CD4-positive, alpha-beta T cell treated with Interleukin-1 beta for 1 hour (primary cell): ENCODE measurements at places on chromosomes 6 and 20.

DNA sequence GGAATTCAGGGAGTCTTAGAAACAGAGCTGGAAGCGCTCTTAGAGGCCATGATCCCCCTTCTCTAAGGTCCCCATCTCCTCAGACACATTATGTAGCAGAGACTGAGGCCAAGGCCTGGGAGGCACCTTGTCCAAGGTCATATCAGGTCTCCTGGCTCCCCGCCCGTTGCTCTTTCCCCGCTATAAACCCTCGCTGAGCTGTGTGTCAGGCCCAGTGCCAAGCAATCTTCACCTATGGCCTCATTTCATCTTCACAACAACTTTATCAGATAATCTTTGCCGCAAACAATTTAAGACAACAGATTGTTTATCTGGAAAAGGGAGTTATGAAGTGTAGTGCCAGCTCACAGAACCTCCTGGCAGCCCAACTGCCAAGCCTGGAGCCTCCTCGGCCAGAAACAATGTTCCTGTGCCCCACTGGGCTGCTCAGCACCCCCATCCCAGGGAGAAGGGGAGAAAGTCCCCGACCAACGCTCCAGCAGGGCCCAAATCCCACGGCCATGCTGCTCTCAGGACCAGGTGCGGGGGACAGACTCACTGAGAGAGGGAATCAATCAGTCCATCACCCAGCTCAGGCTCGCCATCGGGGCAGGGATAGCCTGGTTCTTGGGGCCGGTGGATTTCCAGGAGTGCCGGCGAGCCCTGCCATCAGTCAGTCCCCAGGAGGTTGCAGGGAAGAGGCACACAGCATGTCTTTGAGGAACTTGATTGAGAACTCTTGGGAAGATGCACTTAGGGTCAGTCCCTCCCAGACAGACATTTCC is 16.9 kb upstream of the FANCE start:
- DNase-seq = no peak

DNA sequence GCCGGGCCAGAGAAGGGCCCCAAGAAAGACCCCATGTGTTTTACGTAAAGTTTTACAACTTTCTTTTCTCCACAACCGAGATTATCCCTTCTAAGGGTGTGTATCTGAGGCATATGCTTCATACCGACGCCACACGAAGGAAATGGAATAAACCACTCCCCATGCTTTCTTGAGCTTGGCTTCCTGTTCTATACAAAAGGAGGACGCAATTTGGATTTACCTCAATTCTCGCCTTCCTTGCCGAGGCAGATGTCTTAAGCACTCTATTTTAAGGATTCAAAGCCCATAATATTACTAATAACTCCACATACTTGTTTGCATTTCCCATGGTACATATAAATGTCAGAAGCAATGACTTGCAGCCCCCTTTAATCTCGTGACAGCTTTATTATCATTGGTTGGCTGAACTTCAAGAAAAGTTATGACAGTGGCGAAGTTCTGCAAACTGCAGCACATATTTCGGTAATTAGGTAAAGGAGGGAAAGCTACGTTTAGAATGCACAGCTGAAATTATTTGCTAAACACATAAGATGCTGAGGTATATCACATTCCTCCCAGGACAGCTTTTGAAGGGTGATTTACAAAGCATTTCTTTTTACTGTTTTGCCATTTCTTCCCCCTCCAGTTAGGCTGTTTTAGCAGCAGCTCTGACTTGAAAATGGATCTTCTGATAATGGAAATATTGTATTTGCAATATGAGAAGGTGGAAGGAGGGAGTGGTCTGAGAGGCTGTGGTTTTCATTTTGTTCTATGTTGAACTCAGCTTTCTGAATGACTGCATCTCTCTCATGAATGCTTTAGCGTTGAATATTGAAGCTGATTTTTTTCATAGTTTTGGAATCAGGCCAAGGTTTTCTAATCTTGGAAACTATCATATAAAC is 330.5 kb downstream of the EPHA7 start:
- no peak for DNase-seq

DNA sequence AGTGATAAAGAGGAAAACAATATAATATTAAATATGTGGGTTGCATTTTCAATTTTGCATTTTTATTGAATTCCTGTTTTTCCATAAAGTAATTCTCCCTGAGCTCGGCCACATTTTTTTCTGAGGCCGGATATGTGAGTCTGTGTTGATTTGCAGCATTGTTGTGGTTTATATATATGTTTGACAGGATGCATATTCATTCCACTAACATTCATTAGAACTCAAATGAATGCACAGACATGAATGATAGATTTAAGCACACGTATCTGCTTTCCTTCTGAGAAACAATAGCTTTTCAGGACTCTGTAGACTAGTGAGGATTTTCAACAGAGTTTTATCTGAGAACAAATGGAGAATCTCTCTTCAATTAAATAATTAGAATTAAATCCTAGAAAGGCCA is 10.6 kb upstream of the EXOC2 start:
- no peak for DNase-seq

GRCh38 chr20:24808616-24809015 is 140.5 kb upstream of the CST7 start:
- DNase-seq = no peak

DNA sequence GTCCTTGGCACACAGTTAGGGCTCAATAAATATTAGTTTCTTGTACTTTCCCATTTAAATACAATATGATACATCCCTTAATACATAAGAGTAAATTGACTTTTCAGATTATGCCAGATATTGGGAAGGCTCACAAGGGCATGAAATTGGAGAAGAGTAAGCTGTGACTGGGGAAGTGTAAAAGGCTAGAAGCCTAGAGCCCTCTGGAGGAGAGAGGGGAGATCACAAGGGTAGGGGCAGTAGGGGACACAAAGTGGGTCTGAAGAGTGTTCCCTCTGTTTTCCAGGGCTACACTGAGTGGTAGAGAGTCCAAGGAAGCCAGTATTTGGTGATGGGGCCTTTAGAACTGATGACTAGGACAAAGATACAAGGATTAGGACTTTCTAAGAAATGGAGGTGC is 562.9 kb upstream of the CHD6 start:
- no peak for DNase-seq

DNA sequence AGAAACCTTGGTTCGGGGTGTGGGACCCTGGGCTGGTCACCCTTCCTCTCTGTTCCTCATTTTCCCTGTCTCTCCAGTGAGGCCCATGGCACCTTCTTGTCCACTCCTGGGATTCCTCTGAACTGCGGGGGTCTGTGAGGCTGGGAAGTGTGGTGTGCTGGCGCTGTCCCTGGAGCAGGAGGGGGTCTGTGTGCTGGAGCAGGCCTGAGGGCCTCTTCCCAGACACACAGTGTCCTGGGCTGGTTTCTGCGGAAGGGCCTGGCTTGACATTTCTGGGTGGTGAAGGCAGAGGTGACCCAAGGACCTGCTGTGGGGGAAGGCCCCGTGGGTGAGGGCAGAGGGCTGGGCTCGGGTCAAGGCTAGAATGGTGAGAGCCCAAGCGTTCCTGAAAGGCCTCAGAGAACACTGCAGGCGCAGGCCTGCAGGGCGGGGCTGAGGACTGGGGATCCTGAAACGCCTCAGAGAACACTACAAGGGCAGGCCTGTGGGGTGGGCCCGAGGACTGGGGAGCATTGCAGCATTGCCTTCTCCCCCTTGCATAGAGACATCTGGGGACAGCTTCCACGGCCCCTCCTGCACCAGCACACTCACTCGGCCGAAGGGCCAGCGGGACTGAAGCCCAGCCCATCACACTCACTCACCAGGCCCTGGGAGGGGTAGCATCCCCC is 10.6 kb upstream of the BAK1 start:
- DNase-seq = no peak

- no peak for DNase-seq
These were observed 97.2 kb downstream of the SYNDIG1 start for GRCh38 chr20:24566656-24567055.

DNA sequence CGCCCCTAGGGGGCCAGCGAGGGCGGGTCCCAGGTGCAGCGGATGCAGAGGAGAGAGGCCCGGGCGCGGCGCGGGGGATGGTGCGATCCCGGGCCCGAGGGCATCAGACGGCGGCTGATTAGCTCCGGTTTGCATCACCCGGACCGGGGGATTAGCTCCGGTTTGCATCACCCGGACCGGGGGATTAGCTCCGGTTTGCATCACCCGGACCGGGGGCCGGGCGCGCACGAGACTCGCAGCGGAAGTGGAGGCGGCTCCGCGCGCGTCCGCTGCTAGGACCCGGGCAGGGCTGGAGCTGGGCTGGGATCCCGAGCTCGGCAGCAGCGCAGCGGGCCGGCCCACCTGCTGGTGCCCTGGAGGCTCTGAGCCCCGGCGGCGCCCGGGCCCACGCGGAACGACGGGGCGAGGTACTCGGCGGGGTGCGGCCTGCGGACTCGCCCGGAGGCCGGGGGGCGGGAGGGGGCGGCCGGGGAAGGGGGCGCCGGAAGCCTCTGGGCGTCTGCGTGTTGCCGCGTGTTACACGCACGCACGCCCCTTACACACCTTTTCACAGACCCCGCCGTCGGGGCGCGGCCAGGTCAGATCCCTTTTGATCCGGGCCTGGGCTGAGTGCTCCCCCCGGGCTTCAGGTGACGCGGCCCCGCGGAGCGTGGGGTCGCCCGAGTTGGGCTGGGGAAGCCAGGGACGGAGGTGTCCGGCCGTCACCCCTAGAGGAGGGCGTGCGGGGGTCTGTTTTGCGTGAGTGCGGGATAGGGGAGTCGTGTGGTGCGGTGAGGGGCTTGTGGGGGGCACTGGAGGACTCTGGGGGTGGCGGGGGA is 412 bp downstream of the TRIB3 start:
- peak; percentile 62 for DNase-seq

DNA sequence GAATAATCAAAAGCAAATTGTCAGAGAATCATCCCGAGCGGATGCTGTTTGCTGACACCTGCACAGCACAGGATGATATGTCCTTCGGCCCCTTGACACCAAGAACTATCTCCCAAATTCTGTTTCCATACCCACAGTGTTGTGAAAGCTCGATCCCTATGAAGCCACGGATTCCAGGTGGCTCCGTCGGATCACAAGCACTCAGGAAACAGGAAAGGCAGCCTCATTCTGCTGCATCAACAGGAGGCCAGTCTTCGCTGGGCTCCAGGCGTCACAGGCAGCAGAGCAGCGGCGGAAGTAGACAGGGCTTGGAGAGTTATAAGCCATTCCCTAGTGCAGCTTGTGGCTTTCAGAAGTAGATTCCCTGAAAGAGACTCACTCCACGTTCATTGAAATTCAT is 342.3 kb downstream of the C6orf118 start:
- no peak for DNase-seq

- no peak for DNase-seq
These were observed 70.6 kb downstream of the MTHFD1L start for GRCh38 chr6:150936021-150936555.

GRCh38 chr6:63926258-63926780 is 290.7 kb downstream of the PHF3 start:
- no peak for DNase-seq

DNA sequence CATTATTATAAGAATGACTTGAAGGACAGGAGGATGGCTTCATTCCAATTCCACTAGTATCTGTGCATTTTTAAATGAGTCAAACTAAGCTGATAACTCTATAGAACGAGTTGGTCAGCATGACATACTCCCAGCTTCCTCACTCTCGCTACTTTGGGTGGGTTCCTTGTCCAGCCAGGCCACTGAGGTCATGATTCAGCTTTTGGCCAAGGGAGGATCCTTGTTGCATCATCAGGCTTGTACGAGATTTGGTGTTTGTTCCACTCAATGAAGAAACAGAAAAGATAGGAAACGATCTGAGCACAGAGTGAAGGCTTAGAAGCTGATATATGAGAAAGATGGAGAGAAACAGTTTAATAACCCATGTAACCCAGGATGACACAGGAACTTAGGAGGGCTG is 19.8 kb downstream of the NEDD9 start:
- peak; percentile 67 for DNase-seq

DNA sequence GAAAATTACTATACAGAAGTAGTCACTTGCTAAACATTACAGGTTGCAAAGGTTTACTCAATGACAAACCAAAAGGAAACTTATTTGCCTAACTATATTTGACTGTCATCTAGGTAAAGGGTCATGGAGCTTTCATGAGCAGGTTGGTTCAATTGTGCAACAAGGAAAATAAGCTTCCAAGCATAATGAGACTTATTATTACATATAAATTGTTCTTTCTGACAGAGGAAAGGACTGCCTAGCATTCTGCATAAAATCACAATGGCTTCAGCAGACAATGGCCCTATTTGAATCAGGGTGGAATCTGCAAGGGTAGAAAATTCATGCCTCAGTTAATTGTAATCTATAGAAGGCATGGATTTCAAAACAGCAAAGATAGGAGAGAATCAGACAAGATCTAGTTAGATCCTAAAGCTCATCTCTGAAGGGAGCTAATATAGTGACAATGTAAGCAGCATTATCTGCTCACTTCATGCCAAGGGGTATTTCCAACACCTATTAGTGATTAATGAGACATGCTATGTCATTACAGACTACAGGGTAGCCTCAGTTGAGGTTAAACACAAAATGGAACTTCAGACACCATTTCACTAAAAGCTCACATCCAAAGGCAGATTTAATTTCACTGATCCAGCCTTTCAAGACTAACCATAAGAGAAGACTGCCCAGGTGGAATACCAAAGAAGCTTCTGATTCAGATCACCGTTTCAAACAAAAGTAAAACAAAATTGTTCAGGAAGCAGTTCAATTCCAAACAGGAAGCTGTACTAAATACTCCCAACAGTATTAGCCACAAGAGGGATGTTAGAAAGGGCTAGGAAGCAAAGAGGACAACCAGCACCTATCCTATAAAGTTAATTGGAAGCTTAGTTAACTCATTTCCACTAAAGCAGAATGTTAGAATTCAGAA is 8.5 kb downstream of the STAU1 start:
- no peak for DNase-seq

DNA sequence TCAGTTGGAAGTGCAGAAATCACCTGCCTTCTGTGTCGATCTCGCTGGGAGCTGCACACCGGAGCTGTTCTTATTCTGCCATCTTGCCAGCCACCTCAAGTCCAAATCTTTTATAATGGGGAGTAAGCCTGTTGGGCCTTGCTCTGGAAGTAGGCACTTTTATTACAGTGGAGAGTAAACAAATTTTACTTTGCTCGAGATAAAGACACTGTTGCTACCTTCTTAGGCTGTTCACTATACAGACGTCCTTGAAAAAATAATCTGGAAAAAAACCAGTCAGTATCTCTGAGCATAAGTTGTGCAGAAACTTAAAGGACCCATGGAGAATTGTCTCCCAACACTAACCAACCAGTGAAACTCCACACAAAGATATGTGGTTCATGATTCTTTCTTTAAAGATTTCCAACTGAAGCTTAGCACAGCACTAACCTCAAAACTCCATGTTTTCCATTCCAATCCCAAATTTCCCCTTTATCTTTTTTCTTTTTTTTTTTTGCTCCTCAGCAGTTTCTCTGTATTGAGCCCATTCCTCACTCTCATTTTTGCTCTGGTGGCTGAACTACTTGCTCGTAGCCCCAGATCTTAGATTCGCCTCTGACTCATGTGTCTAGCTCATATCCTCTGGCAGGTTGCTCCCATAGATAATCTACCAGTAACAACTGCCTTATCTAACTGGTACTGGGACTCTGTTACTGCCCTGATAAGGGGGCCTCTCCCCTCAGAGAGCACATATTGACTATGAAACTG is 34.3 kb upstream of the COL9A1 start:
- DNase-seq = no peak

DNA sequence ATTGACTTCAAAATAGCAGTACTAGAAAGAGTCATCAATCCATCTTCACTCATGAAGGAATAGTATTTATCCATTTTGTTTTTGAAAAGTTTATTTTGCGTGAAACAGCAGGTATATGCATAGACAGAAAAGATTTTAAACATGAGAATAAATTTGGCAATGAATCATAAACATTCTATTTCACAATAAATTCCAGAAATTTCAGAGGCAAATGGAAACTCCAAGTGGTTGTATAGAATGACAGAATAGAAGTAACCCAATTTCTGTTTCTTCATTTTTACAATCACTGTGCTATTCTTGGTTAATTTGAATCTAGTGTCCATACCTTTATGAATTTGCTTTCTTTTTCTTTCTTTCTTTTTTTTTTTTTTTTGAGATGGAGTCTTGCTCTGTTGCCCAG is 173.0 kb upstream of the ECI2 start:
- DNase-seq = no peak
